ENCODE measurements at places on chromosomes 13 and 19.

- DNase-seq, result no peak
Observed at GRCh38 chr19:32868206-32868950, 1.2 kb downstream of the SLC7A9 start.

- DNase-seq, result no peak
Observed at GRCh38 chr13:32824675-32825074, 191.5 kb upstream of the KL start.

DNA sequence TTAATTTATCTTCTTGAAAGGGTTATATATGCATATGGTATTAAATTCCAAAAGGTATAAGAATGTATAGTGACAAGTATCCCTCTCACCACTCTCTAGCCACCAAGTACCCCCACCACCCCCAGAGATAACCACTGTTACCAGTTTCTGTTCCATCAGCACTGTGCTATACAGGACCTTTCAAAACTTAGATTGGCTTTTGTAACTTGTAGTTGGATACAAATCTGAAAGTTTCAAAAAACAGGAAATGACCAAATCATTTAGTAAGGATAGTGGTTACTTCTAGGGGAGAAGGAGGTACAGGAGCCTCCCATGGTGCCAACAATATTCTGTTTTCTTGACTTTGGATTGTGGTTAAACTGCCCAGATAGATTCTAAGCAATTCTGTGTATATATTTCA, 56.7 kb downstream of the AKAP11 start:
- no peak for DNase-seq

DNA sequence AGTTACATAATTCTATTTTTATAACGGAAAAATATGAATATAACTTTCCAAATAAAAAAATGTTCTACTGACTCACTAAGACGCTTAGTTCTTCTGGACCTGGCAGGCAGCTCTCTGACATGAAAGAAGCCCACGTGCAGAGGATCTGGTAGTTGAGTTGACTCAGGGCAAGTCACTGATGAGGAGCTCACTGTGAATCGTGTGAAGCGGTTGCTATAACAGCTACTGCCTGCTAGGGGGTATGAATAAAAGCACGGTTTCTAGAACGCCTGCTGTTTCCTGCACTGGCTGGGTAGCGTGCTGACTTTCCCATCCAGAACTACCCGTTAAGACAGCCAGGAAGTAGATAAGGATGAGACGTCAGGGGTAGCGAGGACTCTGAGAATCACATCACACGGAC, 54.7 kb upstream of the WASF3 start:
- DNase-seq, result no peak

DNA sequence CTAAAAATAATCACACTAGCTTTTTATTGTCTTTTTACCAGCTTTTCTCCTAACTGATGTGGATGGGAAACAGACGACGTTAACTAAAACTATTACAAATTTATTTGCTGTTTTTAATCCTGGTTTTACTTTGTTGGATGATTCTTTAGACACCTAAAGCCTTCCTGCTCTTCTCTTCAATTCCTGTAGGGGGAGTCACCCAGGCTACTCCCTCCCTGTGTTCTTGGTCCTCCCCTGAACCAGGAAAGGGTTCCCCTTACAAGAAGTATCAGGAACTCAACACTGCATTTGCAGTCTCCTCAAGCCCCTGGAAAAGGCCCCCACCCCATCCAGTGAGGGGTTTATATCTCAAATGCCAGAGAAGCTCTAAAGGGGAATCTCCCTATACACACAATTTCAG, 206.1 kb downstream of the SUCLA2 start:
- DNase-seq, result no peak

DNA sequence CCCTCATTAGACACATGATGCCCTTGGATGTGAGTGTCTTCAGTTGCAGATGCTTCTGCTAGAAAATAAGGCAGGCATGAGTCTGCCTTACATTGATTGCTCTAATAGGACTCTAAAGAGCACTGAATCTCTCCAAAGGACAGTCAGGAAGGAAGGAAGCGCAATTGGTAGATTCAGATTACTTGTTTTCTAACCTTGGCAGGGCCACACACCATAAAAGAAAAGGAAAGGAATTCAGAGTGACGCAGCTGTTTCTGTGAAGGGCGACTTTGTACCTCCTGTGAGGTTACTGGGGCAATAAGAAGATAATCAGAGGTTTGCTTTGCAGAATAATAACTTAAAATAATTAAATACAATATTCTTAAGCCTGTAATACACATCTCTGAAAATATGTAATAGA, 48.0 kb downstream of the FRY start:
- no peak for DNase-seq

DNA sequence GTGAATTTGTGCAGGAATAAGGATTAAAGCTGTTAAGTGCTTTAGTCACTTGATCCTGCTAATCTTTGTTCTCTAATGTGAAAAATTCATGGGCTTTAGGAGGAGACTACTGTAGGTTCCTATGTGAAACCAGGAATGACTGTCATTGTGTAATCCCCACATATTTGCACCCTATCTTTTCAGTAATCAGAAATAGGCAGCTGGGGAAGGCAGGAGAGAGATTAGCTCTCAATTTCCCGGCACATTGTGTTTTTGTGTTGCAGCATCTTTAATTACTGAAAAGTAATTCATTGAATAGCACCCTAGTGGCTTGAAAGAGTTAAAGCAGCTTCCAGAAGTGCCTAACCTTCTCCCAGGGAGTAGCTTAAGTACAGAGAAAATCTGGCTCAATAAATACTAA, 282.9 kb downstream of the OLFM4 start:
- no peak for DNase-seq
